ENCODE measurements at places on chromosomes 3 and 15.
A peak's percentile ranks its signal among the peaks of the same experiment; 100 is the strongest.

- DNase-seq = no peak
These were observed 51.8 kb downstream of the SERP1 start for GRCh38 chr3:150494411-150494977.

DNA sequence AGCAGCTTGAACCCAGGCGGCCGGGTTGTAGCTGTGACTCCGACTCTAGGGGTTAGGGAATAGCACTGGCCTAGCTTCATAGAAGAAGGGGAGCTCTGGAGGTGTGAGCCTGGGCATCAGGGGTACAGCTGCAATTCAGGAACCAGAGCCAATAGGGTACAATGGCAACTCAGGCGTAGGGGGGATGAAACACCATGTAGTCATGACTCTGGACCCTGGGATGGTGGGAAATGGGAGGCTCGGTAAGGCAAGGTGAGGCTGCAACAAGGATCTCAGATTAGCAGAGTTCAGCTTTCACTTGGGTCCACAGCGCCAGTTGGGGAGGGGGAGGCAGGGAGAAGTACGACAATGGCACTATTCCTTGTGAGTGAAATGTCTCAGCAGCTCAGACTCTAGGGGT is 210.2 kb upstream of the LYSMD4 start:
- no peak for DNase-seq

DNA sequence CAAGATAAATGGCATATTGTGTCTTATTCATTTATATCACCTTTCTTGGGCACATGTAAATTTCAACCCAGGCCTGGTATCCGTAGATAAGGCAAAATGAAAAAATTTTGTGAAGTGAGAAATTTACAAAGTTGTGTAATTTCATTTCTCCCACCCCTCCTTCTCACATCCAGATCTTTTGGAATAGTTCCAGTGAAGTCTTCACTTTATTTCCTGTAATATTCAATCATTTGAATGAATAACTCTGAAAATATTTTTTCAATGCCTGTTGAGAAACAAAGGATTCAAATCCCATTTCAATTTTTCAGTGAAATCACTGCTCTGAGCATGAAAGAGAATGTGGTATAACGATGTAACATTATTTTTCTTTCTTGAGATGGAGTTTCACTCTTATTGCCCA is 53.4 kb downstream of the BTLA start:
- no peak for DNase-seq

- no peak for DNase-seq
These were observed 6.9 kb downstream of the GALNT15 start for GRCh38 chr3:16181361-16181760.

- no peak for DNase-seq
These were observed 1.5 kb downstream of the ZIC4 start for GRCh38 chr3:147404800-147405230.

DNA sequence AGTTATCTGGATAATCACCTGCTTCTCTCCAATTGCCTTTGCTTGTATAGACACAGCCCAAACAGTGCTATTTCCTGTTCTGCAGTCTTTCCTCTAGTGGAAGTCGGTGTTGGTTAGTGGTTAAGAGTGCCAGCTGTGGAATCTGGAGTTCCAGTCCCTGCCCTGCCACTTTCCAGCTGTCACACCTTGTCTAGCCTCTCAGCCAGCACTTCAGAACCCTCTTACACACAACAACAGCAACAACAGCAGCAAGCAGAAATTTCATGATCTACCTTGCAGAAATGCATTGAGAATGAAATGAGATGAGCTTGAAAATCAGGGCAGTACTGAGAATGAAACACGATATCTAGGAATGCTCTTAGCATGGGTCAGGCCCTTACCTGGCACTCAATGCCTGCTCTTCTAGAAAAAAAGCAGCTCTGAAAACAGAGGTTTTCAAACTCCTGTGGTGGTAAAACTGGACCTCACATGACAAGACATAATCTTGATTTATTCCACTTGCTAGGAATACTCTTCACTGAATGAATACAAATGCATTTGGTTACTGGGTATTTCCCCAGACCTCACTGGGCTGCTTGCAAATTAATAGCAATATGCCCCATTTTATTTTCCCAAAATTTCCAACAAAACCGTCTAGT is 3.3 kb upstream of the WNT5A start:
- DNase-seq = no peak

GRCh38 chr3:136457793-136458192 is 207.7 kb downstream of the PCCB start:
- DNase-seq = no peak

DNA sequence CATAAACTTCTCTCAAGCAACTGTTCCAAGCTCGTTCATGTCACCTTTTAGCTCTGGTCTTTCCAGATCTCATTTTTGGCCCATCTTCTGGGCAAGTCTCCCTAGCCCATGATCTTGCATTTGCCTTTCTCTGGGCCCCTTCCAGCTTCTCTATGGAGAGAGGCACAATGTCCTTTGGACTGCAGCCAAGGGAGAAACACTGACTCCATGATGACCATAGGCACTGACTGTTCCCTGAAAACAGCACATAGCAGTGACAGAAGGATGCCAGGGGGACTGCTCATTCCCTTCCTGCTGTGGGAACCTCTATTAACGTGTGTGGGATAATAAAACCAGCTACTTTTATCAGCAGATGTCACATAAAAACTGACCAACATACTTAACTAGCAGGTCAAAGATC is 60.3 kb downstream of the STRIT1 start:
- DNase-seq = no peak

DNA sequence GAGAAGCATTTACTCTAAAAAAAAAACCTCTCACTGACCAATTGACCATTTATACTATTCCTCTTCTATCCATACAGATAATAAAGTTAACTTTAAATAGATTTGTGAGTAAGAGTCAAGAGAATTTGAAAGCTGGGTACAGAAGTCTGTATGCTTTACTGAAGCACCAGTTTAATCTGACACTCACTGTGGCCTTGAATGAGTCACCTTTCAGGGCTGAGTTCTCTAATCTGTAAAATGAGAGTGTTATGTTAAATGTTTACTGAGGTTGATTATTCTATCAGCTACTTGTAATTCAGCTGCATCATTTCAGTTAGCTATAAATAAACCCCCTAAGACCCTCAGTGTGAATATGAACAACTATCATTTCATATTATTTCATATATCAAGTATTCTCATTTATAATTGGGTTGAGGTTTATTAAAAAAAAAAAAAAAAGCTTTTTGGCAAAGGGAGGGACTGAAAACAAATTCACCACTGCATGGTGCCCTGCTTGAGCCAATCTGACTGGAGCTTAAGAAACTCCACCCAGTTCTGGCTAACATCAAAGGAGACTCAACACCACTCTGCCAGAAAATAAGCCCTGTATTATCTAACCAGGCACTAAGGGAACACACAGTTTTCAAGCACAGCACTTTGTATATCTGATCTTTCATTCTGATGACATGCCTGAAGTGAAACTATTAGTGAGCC is 2.8 kb downstream of the MAP4 start:
- DNase-seq = peak; percentile 10

- DNase-seq = peak; percentile 64
These were observed 116.0 kb downstream of the XXYLT1 start for GRCh38 chr3:195154793-195155535.

DNA sequence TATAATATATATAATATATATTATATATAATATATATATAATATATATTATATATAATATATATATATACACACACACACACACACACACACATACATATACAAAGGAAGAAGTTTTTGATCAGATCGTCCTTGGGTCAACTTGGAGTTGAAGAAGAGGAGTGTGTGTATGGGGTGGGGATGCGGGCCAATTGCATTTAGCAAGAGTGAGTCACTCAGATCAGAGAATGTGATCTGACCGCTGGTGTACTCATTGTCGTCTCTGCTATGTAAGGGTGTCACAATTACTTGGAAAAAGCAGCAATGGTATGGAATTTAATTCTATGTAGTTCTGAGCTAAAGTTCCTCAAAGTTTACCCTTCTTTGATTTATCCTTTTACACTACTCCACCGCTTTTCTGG is 4.6 kb upstream of the VGLL3 start:
- DNase-seq = no peak

GRCh38 chr3:168051070-168051469 is 44.7 kb downstream of the GOLIM4 start:
- DNase-seq = no peak

- no peak for DNase-seq
These were observed 92.3 kb downstream of the FRMD5 start for GRCh38 chr15:44102675-44103254.

GRCh38 chr3:72036899-72037298 is 252.0 kb upstream of the PROK2 start:
- DNase-seq = no peak

GRCh38 chr3:32143849-32144757 is 37.7 kb downstream of the GPD1L start:
- DNase-seq = peak; percentile 72

GRCh38 chr3:189308608-189309007 is 136.8 kb downstream of the TPRG1 start:
- DNase-seq = no peak

DNA sequence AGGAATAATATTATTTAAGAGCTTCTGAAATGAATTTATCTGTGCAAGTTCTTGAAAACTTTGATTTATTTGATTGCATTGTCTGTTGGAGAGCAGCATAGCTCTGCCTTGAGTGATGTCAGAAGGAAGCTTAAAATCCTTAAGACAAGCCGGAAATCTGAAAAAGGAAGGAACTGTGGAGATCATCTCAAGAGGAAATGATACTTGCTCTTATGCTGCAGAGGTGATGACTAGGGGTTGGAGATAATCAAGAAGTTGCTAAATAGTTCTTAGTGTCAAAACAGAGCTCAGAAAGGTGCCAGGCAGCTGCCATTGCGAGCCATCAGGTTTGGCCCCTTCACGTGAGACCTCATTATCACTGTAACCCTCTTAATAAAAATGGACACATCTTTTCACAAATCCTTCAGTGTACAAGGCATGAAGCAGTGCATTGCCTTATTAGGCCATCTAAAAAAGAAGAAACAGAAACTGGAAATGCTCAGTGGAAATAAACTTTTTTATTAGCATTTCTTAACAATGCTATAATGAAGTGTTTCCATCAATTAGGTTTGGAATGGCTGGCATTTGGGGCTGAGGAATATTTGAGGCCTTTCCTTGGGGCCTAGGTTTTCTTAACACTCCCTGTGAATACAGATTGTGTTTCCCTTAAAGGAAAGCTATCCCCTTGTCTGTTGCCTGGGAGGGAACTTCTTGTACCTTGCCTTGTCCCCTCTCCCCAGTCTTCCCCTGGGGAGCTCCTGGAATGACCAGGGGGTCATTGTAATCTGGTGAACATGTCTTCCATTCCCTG is 34.5 kb upstream of the VILL start:
- peak; percentile 7 for DNase-seq

GRCh38 chr3:143650827-143651226 is 197.4 kb downstream of the SLC9A9 start:
- DNase-seq = no peak

DNA sequence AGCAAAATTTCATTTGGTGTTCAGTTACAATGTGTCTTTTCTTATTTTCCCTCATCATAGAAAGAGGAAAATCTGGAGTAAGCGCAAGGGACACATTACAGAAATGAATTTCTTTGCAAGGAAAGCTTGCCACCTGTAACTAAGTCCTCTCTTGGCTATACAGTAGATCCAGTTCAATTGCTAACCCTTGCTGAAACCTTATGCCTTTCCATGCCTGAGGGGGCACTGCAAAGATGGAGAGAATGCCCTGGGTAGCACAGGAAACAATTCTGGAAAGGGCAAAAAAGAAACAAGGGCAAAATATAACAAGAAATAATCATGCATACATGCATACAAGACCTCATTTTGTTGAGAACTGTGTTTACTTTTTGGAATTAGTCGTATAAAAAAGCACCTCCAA is 4.3 kb downstream of the CADM2 start:
- no peak for DNase-seq

DNA sequence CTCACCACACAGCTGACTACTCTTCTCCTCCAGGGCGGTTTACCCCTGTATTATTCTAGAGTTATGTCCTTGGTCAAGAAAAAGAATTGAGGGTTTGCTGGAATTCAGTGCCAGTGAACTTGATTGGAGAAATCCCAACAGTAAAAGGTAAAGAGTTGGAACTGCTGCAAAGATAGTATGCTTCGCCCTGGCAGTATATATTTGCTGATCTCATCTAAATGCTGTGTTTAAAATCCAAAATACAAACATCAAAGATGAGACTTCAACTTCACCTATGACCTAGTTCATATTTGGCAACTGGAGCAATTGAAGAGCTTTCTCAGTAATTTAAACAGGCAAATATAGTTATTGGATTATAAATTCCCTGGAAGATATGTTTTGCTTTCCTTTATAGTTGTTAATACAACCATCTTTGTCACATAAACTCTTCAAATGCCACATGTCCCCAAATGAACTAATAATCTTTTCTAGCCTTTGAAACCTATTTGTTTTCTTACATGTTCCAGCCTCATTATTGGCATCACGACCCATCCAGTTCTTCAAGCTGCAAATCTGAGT is 6.5 kb downstream of the KCNH8 start:
- no peak for DNase-seq

DNA sequence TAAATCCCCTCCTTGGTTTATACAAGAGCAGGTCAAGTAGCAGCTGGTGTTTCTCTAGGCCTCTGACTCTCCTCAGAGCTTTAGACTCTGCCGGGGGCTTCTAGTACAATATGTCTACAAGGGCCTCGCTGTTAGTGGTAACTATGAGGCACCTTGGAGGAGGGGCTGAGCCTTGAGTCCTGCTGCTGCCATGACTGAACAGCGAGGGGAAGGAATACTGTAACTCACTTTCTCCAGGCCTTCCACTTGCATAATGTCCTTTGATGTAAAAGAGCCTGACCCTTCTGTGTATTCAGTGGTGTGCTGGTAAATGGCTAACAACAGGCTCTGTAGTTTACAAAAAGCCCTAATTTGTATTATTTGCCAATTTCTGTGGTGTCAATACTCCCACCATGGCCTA is 27.8 kb downstream of the DRD3 start:
- no peak for DNase-seq

DNA sequence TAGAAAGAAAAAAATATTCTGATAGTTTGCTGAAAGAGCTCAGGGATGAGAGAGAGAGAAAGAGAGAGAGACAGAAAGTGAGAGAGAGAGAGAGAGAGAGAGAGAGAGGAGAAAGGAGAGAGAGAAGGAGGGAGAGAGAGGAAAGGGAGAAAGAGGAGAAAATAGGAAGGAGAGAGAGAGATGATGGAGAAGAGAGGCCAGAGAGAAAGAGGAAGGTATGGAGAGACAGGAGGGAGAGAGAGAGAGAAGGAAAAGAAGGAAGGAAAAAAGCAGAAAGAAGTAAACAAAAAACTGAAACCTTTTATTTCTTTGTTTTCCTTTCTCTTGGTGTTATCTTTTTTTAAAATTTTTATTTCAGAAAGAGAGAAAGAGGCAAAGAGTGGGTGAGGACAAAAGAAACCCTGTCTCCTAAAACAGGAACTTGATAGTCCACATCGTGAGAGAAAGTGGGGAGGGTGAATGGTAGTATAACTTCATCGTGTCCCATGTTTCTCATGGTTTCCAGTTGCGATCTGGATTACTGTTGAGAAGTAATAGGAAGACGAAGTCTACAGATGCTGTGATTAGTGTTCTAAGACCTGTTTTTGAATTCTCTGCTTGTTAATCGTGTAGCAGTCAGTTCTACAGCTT is 279.7 kb downstream of the LPP start:
- no peak for DNase-seq

DNA sequence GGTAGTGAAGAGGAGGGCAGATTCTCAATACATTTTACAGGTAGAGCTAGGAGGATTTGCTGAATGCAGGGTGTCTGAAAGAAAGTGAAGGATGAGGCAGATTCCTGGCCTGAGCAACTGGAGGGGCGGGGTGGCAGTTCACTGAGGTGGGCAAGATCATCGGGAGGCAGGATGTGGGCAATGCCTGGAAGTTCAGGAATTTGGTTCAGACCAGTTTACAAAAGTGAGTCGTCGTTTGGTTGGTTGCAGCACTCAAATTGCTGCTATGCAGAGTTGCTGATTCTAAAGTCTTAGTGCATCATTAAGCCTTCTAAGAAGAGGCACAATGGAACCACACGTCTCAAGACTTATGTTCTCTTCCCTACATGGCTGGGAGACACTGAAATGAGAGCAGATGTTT is 134.0 kb downstream of the MFSD1 start:
- no peak for DNase-seq
